RPMI7951 (cell line): ENCODE measurements at places on chromosomes 1 and 21. TPM values are rescaled to one million over a fixed set of nuclear protein-coding genes. Genes with fewer than 3 reads are reported as not detected.

GRCh38 chr1:160550572-160551034 lies 27.5 kb upstream of the SLAMF6 start:
- no peak for DNase-seq

DNA sequence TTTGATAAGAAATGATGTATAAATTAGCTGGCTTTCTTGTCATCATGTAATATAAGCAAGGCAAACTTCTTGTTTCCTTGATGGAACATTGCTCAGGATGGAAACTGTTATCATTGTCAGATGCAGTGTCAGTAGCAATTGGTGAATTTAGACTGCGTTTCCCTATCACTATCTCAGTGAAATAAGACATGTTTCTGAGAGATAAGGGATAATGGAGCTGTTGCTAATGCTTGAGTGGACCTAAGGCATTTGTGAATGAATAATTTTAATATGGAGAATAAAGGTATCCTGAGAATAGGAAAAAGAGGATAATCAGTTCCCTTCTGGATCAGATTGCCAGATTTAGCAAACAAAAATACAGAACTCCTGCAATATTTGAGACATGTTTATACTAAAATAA lies 160.9 kb downstream of the HLX start:
- no peak for DNase-seq

GRCh38 chr1:93652323-93652949 lies 29.2 kb downstream of the BCAR3 start:
- DNase-seq: no peak

DNA sequence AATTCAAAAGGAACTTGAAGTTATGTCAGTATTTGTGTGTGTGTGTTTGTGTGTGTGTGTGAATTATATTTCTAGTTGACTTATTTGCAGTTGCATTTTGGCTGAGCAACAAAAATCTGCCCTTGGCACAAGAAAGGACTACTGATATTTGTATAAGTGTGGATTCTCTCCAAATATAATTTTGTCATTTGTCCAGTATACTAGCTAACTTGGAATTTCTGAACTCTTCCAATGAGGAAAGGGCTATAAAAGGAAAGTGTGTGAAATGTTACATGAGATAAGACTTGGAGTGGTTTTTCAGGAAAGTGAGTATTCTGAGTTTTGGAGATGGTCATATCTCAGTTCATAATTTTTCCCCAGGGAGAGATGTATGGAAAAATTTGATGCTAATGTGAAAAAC lies 1384.1 kb upstream of the B3GALT2 start:
- no peak for DNase-seq

- DNase-seq: no peak
Observed at GRCh38 chr1:24202556-24202955, 15.5 kb upstream of the IFNLR1 start.

DNA sequence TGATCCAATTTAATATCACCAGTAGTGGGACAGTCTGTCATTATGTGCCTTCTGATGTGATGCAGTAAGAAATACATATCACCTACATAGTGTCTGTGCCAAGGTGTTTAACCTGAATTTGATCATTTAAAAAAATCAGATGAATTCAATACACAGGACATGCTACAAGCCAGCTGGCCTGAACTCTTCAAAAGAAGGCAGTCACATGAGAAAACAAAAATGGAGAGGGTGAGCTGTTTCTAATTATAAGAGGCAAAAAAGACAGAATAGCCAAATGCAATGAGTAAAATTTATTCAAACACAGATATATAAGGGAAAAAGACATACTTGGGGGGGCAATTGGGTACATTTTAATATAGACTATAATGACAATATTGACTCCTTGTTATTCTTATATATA lies 66.5 kb downstream of the ST3GAL3 start:
- DNase-seq: no peak

GRCh38 chr21:34075760-34076660 lies 2.6 kb downstream of the MRPS6 start:
- peak; percentile 31 for DNase-seq

DNA sequence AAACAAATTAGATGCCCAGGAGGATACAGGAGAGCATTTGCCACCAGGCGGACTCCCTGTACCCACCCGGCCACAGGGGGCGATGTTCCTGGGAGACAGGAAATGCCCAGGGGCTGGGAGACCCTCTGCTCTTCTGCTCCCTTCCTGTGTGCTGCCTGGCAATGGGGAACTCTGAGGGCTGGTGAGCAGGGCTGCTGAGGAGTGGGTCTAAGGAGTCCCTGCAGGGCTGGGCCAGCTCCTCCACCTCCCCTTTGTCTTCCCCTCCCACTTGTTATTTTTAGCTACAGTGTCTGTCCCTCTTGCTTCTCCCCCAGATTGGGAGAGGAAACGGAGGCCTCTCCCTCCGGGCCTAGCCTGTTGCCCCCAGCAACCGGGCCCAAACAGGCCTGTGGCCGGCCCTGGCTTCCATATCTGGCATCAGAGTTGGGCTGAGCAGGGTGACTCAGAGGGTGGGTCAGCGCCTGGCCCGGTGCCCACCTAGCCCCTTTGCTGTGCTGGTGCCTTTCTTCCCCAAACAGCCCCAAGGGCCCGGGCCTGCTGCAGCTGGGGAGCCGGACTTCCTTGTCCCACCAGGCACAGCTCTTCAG lies 11.6 kb downstream of the LMNA start:
- DNase-seq: peak; percentile 99

DNA sequence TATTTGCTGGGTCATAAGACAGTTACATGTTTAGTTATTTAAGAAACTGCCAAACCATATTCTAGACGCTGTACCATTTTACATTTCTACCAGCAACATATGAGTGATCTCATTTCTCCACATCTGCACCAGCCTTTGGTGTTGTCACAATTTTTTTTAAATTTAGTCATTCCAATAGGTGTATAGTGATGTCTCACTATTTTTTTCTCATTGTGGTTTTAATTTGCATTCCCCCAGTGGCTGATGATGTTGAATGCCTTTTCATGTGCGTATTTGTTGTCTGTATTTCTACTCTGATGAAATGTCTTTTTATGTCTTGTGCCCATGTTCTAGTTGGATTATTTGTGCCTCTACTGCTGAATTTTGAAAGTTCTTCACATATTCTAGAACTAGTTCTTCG lies 38.4 kb downstream of the NFASC start:
- no peak for DNase-seq

- no peak for DNase-seq
Observed at GRCh38 chr1:77655431-77655974, 27.0 kb downstream of the ZZZ3 start.

GRCh38 chr21:42672699-42673458 lies 19.5 kb downstream of the PDE9A start:
- DNase-seq: peak; percentile 78

DNA sequence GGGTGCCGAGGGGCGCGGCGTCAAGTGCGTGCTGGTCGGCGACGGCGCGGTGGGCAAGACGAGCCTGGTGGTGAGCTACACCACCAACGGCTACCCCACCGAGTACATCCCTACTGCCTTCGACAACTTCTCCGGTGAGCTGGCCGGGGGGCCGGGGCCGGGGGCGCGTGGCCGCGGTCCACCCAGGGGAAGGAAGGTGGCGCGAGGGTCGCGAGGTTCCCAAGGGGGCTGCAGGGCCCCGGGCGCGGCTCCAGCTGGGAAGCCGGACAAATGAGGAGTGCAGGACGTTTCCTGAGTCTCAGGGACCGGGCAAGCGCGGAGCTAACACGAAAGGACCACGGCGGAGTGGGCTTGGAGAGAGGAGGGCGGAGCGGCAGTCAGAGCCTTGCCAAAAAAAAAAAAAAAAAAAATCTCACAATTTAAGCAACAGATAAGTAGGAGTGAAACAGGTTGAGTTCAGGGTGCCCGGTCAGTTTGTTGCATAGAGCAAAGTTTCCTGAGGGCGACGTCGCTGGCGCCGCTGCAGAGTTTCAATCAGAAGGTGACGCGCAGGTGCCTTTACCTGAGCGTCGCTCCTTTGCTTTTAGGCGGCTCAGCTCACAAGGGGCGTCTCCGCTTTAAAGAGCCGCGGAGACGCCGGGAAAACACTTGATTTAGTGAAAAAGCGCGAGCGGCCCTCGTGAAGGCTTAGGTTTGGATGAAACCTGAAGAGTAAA lies 750 bp downstream of the RHOU start:
- DNase-seq: no peak

GRCh38 chr1:167825419-167826079 lies 88.4 kb downstream of the ADCY10 start:
- DNase-seq: no peak

DNA sequence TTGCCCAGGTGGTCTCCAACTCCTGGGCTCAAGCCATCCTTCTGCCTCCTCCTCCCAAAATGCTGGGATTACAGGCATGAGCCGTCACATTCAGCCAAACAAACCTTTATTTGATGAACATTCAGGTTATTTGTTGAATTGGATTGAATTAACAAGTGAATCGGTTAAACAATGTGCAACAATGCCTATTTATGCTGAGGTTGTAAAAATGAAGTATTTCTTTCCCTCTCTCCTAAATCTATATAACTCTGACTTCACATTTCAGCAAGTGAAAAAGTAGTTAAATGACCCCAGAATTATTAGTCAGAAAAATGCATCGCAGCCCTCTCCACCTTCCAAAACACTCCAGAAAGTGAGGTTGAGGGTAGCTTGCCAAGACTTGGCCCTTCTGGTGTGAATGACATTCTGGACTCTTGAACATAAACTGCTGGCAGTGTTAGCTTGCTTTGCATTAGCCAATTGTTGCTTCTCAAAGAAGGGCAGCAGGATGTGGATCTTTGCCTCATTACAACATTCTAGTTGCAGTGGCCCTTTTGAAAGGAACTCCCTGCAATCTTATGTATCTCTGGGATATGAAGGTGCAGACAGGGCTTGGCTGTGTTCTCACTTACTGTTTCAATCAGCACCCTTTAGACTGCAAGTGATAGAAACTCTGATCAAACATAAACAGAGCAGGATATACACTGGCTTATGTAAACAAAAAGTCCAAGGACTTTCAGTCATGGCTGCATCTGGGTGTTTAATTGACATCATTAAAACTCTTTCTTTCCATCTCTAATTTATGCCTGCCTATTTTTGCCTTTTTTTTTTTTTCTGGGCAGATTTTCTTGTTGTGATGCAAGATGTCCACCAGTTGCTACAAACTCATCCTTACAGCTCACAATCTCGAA lies 22.4 kb downstream of the EDN2 start:
- DNase-seq: no peak

DNA sequence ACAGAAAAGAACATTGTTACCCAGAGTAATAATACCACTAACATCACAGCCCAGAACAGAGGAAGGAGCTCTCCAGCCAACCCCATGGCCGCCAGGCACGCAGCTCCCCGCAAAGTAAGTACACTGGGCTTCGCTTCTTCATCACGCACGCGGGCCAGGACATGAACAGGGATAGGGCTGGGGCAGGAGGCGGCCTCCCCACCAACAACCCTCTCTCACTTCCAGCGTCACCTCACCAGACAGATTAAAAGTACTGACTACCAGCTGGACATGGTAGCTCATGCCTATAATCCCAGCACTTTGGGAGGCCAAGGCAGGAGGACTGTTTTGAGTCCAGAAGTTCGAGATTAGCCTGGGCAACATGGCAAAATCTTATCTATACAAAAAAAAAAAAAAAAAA lies 78.3 kb downstream of the NPHP4 start:
- DNase-seq: no peak

DNA sequence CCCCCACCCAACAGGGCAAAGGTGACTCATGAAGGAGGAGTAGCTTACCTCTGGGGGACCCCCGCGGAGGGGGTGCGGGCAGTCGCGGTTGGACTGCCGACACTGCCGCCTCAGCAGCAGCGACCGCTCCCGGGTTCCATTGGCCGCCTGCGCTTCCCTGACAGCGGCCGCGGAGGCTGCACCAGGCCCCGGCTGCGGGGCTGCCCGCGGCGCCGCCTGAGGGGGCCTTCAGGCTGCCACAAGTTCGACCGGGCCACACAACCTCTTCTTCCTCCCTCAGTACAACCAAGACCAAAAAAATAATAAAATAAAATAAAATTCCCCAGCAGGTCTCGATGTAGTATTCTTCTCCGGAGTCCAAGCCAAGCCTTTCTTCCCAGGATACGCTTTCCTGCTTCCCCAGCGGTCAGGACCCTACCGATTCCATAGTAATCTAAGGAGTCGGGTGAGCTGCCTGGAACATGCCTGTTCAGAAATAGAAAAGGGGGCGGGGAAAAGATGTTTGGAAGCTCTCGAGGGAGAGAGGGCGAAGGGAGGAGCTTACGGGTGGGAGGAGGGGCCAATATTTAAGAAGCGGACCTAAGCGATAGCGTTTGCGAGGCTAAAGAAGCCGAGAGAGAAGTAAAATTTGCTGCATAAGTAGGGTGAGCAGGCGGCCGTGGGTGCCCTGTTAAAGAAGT lies at the start of gene PI4KB:
Gene PI4KB (minus strand): TSS at position 194 of the 680 bp plus-strand sequence. CDS start 10,935 bp downstream, outside the sequence.
- peak; percentile 97 for DNase-seq

- DNase-seq: peak; percentile 49
Observed at GRCh38 chr1:221576268-221576667, 165.6 kb downstream of the DUSP10 start.

- no peak for DNase-seq
Observed at GRCh38 chr21:36572039-36572438, 92.1 kb upstream of the CLDN14 start.

TMEM51 gene
- 19.9 and 23.4 TPM in 2 replicates for total RNA-seq

BMP8B gene
- total RNA-seq: 2.4 TPM in 2 replicates

PRDX6 gene
- total RNA-seq: 317 and 355 TPM in 2 replicates

DTL gene
- 24.2 and 28.0 TPM in 2 replicates for total RNA-seq

FCAMR gene
- total RNA-seq: not detected in 2 replicates

VAMP4 gene
- 11.3 and 13.1 TPM in 2 replicates for total RNA-seq

CRB1 gene
- total RNA-seq: not detected in 2 replicates

SYT11 gene
- 8.5 and 10.9 TPM in 2 replicates for total RNA-seq

TNNT2 gene
- not detected in 2 replicates for total RNA-seq

LIN9 gene
- total RNA-seq: 17.5 and 22.7 TPM in 2 replicates
